ENCODE measurements at places on chromosomes 6 and 20.

- no peak for DNase-seq
Measured at GRCh38 chr6:14929291-14929690, 316.6 kb upstream of the JARID2 start.

DNA sequence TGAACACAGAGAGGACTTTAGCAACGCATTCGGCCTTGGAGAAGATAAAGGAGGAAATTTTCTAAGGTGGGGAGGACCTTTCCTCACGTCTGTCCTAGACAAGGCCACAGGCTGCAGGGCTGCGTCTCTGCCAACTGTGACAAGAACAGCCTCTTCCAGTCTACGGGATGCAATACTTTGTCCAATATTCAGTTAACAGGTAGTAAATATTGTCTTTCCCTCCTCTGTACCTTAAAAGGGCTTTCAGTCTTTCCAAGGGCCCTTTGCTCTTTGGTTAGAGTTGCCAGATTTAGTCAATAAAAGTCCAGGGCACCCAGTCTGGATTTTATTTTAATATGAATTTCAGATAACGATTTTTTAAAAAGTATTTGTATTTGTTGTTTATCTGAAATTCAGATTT, 78.2 kb downstream of the ELOVL4 start:
- DNase-seq = peak; percentile 45

DNA sequence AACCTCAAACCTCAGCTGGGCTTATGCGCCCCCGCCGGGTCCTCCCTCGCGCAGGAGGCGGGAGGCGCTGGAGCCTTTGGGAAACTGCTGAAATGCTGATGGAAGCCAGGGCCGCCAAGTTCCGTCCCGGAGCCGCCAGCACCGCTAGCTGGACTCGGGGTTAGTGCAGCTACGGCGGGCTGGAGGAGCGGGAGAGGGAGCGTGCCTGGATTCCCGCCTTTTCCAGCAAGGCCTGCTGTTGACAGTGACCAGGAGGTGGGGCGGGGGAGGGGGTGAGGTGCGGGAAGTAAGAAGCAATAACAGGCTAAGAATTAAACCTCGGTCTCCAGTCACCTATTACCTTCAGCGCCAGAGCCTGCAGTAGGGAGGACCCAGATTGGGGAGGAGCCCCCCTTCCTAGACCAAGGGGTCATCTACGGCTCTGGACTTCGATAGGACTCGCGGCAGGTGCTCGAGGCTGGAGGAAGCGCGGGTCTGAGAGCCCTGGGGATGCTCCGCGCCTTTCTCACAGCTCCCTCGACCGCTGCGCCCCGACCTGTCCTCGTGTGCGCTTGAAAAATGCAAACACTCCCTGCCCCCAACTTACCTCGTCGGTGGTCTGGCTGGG, 20.5 kb downstream of the COL9A1 start:
- DNase-seq = peak; percentile 37

DNA sequence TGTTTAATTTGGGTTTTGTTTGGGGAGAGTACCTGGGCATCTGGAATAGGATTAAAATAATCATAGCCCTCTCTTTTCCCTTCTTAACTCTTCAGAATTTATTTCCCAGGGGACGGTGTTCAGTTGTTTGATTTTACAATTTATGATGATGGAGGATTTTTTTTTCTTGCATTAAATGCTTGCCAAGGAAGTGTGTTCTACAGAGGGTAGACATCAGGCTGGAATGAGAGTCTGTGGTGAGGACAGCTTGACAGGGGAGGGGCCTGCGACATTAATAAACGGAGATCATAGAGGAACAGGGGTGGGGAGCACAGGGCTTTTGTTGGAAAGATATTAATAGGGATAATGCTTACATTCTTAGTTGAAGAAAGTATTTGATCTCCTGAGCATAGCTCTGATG, 297.5 kb downstream of the CLIC5 start:
- DNase-seq = no peak

GRCh38 chr20:32368925-32369324, 10.8 kb downstream of the ASXL1 start:
- DNase-seq = no peak

DNA sequence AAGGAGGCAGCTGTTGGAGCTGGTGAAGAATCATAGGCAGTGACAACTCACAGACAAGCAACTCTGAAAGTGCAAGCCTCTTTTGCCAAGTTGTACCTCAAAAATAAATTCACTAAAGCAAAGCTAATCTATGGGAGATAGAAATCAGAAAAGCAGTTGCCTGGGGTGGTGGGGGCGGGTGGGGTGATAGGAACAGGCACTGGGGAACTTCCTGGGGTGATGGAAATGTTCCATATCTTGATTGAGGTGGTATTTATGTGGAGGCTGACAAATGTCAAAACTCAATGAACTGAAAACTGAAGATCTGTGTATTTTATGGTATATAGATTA, 52.4 kb downstream of the ATP9A start:
- DNase-seq = no peak

DNA sequence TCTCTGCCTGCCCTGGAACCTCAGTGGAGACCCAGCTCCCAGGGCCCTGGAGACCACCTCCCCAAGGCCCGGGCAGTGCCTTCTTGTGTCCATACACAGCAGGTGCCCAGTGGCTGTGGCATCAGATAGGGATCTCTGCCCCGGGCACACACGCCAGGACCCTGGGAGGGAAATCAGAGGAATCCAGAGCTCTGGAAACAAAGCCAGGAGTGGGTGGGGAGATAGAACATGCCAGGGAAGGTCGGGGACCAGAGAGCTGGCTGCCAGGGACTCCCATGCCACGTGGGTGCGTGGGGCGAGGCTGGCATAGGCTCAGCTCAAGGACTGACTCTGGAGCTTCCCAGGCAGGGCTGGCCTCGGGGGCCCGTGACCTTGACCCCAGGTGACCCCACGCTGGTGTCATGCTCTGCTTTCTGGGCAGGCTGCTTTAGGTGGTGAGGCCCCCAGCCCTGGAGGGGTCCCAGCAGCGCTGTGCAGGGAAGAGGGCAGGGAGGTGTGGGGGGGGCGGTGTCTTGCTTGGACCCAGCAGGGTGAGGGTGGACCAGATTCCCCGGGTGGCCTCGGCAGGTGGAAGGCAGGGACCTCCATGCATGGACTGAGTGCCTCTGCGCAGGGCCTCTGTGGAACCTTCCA, 17.6 kb upstream of the GATA5 start:
- no peak for DNase-seq

GRCh38 chr20:20956513-20956931, 149.6 kb downstream of the LINC00237 start:
- DNase-seq = no peak

DNA sequence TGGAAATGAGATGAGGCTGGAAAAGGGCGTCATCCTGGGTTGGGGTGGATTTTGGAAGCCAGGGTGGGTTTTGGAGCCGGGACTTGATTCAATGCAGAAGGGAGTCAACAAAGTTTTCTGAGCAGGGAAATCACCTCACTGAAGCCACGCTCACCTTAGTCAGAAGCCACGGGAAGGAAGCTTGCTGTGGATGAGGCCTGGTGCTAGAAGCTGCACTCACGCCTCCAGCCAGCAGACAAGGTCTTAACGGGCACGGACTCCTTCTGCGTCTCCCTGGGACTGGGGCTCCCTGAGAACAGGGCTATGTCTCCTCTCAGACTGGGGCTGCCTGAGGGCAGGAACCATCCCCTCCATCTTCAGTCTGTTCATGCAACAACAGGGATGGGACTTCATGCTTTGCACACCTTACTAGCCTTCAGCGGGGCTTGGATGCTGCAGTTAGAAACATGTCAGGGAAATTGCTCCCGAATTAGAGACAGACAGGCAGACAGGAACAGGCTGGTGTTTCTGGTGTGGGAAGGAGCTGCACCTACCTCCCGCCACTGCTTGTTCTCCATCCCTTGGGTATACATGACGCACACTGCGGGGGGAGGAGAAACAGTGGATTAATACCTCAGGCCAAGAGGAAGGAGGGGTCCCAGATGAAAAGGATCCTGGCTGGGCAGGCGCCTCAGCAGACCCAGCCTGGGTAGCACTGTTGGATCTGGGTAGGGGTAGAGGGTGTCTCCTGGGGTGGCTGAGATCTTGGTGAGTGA, 17.5 kb downstream of the CPNE5 start:
- DNase-seq = no peak

DNA sequence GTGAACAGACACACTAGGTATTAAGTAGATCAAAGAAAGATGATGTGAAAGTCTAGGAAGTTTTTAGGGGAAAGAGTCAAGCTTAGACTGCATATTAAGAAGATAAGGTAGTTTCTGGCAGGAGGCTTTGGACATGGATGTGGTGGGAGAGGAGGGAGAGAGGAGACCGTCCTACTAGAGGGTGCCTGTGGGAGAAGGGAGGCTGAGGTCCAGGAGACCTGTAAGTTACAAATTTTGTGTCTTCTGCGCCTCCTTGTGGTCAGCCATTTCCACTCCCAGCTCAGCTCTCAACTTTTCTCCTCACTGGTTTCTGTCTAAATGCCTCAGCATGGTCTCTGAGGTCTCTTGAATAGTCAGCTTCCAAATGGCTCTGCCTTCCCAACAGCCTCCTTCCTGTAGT, 193.5 kb downstream of the UNC5CL start:
- DNase-seq = peak; percentile 27

GRCh38 chr6:139925894-139926641, 551.6 kb upstream of the CITED2 start:
- peak; percentile 93 for DNase-seq

- DNase-seq = no peak
Measured at GRCh38 chr6:107534571-107535141, 44.7 kb downstream of the SOBP start.

GRCh38 chr20:37383229-37383989, 37.5 kb downstream of the SRC start:
- DNase-seq = no peak

- peak; percentile 95 for DNase-seq
Measured at GRCh38 chr6:28985462-28986164, 19.5 kb downstream of the ZNF311 start.

DNA sequence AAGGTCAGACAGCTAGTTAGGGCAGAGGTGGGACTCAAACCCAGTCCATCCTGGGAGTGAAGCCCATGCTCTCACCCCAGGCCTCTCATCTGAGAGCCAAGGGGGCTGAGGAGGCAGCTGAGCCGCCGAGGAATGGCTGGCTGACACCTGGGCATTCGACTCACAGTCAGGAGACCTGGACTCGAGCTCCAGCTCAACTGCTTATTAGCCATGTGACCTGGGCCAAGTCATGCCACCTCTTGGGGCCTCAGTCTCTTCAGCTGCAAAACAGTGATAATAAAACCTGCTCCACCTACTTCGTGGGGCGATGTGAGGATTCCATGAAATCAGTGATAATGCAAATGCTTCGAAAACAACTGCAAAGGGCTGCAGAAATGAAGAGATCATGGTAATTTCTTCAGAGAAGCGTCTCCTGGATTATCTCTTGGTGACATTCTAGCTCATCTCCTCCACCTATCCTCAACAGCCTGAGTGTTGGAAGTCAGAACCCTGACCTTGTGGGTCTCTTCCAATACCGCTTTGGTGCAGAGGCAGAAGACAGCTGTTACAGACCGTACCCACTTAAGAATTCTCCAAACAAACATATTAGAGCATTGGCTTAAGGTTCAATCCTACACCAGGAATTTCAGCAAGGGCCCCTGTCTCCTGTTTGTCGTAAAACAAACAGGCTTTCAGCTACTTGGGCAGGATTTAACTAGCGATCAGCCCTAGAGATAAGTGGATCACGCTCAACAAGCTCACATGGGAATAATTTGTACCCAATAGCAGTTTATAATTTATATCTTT, 60.0 kb upstream of the PIM1 start:
- no peak for DNase-seq

DNA sequence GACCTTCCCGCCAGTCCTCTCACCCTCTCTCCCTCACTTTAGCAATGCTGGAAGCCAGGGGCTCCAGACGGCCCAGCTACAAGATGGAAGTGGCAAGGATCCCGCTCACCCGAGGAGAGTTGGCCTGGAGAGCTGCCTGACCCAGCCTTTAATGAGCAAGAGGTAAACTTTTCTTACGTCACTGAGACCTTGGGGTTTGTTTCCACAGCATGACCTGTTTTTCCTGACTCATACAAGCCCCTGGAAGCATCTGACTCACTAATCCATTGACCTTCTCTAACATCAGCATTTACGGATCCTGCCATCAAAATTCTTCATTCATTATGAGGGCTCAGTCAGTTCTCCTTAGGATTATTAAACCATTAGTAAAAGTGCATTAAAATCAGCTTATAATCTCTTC, 120.4 kb downstream of the MYLK4 start:
- no peak for DNase-seq

GRCh38 chr20:47159166-47159565, 197.3 kb downstream of the ZMYND8 start:
- no peak for DNase-seq

DNA sequence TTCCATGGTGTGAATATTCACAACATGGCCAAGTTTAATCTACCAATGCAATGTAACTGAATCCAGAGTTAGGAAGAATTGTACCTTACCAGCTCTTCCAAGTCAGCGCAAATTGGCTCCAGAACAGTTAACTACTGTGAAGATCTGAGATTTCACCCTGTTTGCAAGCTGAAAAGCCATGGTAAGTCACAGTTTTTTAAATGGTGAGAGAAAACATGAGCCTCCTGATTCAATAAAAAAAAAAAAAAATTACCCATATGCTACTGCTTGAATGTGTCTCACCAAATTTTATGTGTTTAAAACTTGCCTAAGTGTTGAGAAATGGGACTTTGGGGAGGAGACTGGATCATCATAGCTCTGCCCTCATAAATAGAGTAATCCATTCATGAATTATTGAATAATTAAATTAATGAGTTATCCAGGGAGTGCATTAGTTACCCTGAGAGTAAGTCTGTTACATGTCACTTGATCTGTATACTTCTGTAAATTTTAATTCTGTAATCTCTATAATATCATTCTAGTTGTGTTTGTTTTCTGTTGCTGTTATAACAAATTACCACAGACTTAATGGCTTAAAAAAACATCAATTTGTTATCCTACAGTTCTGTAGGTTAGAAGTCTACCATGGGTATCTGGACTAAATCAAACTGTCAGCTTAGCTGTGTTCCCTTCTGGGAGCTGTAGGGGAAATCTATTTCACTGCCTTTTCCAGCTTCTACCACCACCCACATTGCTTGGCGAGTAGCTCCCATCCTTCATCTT, 1355.9 kb downstream of the GRIK2 start:
- DNase-seq = peak; percentile 95

All from SK-N-DZ (cell line).